ENCODE measurements at places on chromosomes 12 and 14.

- DNase-seq = no peak
Observed at GRCh38 chr12:72390146-72390545, 118.0 kb downstream of the TRHDE start.

- DNase-seq = no peak
Observed at GRCh38 chr12:113683574-113683973, 211.9 kb upstream of the LHX5 start.

- DNase-seq = no peak
Observed at GRCh38 chr12:116984098-116984497, 73.3 kb downstream of the FBXW8 start.

GRCh38 chr14:72887514-72887913 lies 6.4 kb downstream of the DPF3 start:
- DNase-seq = no peak

DNA sequence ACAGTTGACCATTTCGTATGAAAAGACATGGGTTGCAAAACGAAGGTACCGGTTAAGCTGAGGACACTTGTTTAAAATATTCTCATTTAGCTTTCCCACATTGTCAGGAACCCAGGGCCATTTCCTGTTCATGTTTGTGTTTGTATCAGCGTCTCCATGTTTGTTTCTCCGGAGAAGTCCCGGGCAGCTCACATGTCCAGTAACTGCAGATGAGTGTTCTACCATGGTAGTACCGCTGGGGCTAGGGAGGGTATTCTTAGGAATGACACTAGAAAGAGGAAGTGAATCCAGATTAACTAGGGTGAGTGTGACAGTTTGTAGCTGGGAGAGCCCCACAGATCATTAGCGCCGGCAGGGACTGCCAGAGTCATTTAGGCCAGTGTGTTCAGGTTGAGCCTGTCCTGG lies 50.0 kb upstream of the EVL start:
- DNase-seq = no peak

- DNase-seq = no peak
Observed at GRCh38 chr12:110750784-110751461, 8.2 kb upstream of the PPP1CC start.

GRCh38 chr12:15256761-15257160 lies 35.5 kb upstream of the RERG start:
- no peak for DNase-seq

GRCh38 chr12:111193496-111193895 lies 175.4 kb downstream of the PHETA1 start:
- no peak for DNase-seq

- DNase-seq = no peak
Observed at GRCh38 chr14:72457641-72458040, 436.3 kb downstream of the DPF3 start.

GRCh38 chr14:23294734-23295561 lies 7.7 kb downstream of the PPP1R3E start:
- no peak for DNase-seq

DNA sequence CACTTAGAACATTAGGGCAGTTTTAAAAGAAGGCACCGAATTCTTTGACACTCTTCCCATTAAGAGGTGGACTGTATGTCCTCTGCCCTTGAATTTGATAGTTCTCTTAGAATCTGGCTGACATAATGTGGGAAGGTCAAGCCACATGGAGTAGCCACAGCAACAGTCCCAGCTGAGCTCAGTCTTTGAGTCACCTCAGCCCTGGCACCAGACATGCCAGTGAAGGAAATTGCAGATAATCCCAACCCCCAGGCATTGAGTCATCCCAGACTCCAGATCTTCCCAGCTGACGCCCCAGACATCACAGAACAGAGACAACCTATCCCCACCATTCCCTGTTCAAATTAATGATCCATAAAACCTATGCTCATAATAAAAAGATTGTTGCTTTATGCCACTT lies 83.4 kb downstream of the GTF2A1 start:
- no peak for DNase-seq

DNA sequence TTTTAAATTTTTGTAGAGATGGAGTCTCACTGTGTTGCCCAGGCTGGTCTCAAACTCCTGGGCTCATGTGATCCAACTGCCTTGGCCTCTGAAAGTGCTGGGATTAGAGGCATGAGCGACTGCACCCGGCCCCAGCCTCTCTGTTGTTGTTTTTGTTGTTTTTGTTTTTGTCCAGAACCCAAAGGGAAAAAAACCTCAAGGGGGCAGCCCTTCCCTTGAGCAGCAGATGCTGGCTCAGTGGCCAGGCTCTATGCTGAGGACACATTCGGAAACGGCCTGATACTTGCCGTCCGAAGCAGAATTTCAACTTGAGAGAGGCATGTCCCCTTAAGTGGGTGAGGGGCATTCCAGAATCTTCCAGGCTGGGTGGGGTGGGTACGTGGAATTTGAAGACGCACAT lies 6.7 kb downstream of the MVK start:
- no peak for DNase-seq

- no peak for DNase-seq
Observed at GRCh38 chr12:16155938-16156337, 121.5 kb downstream of the SLC15A5 start.

All from NCI-H446 treated with DMSO at 0.1 percent for 48 hours (cell line).